ENCODE measurements at places on chromosomes 1 and 21.

DNA sequence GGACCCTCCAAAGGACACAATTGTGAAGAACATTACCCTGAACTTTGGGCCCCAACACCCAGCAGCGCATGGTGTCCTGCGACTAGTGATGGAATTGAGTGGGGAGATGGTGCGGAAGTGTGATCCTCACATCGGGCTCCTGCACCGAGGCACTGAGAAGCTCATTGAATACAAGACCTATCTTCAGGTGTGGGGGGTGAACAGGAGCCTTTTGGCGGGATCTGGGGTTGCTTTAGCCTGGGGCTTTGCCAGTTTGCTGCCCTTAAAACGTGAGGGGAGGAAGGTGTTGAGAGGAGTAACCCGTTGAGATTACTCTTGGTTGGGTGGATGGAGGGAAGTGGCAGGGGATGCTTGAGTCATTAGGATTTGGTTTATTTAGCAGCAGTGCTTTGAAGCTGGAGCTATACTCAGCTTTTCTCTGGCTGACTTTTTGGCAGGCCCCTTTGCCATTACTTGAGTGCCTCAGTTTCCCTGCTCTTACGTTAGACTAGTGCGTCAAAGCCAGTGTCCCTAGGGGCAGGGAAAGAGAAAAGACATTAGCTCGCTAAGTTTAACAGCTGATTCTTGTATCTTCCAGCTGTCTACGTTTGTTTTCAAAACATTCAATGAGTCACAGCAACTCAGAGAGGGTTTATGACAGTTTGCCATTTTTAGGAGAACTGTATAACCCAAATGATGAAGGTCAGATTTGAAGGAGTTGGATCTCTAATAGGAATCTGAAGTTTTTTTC is 4.4 kb downstream of the NDUFS2 start:
- no peak for DNase-seq

- DNase-seq = no peak
Observed at GRCh38 chr1:89657886-89658285, 25.0 kb downstream of the LRRC8C start.

DNA sequence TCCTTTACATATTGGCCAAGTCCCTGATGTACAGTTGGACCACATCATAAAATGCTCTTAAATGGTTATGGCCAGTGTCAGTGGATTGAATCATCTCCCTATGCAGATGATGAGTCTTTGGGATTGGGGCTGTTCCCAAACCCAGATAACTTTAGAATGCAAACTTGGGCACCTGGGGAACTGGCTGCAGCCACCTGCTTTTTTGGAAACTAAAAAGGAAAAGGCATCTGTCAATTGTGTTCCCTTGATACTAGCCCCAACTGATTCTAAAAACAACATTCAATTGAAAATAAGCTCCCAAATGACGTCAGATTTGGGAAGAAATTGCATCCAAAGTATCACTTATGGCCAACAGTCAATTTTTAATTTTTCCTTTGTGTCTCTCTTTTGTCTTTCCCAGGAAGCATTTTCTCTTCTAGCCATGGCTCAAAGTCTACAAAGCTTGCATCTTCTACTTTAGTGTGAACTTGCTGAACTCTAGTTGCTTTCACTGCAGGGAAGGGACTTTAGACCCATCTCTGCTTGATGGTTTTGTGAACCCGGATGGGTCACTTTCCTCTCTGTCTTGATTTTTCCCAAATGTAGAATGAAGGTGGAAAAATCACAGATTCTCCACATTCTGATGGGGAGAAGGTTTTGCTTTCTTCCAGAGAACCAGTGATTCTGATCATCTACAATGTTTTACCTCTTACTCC is 402.3 kb upstream of the USP24 start:
- DNase-seq = no peak

GRCh38 chr1:22100168-22100567 is 42.7 kb downstream of the WNT4 start:
- no peak for DNase-seq

DNA sequence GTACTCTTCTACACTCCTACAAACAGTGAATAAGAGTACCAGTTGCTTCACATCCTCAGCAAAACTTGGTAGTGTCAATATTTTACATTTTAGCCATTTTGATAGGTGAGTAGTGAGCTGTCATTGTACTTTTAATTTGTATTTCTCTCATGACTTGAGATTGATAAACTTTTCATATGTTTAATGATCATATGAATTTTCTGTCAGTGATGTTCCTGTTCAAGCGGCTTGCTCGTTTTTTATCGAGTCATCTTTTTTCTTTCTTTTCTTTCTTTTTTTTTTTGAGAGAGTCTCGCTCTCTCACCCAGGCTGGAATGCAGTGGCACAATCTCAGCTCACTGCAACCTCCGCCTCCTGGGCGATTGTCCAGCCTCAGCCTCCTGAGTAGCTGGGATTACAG is 17.0 kb upstream of the WDTC1 start:
- DNase-seq = no peak

DNA sequence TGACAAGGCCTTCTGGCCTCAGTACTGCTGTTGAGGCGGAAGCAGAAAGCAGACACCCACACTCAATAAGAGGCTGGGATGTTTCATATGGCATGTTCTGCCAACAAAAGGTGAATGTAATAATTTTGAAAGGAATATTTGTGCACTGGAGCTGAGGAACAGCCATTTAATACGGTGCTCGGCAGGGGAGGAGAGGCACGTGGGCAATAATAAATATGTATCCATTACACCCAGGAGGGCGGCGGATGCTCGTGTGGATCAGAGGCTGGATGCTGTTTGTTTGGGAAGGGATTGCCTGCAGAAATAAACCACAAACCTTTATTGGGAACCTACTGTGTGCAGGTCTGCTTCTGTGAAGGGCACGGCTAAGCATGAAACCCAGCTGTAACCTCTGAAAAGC is 92.0 kb downstream of the VWA5B1 start:
- DNase-seq = no peak

GRCh38 chr1:47533793-47534328 is 96.0 kb downstream of the FOXD2 start:
- no peak for DNase-seq

- DNase-seq = peak; percentile 90
Observed at GRCh38 chr1:159924025-159924790, 1.1 kb downstream of the TAGLN2 start.

DNA sequence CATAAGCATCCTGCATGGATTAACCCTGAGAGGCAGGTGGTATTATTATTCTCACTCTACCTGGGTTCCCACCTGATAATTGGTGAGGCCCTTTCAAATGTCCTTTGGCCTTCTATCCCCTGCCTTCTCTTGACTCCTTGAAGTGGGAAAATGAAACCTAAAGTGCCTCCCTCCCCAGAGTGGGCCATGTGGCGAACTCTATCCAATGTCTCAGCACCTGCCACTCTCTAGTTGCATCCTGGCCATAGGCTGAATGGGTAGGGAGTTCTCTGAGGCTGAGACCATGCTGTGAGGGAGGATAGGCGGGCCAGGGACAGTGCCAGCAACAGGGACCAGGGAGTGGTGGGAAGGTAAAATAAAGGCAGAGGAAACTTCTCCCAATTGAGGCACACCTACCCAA is 35.3 kb downstream of the ELF3 start:
- DNase-seq = no peak

DNA sequence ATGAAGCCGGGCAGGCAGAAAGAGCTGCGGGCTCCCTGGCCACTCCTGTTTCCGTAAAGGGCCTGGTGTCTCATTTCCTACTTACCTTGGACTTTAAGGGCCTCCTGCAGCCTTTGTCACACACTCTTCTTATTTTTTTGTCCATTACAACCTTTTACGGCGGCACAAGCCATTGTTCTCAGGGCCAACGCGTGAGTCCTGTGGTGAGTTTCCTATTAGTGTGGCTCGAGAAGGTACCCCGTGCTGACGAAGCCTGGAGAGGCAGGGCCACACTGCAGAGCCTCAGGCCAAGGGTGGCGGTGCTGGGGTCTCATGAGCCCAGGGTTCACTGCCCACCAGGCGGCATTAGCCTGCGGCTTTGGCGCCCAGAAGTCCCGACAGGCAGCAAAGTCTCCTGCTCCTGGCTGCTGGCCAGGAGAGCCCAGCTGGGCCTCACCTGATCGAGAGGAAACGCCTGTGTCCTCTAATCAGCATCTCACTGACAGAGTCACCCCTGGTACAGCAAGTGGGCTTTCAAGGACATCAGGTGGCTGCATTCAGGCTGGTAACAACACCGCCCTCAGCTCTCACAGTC is 62.0 kb downstream of the SIK1 start:
- no peak for DNase-seq

GRCh38 chr1:46528297-46528955 is 23.0 kb downstream of the KNCN start:
- DNase-seq = no peak

GRCh38 chr1:172360511-172360910 is 60.0 kb upstream of the C1orf105 start:
- DNase-seq = peak; percentile 33

- no peak for DNase-seq
Observed at GRCh38 chr1:115873184-115873583, 32.3 kb upstream of the NHLH2 start.

DNA sequence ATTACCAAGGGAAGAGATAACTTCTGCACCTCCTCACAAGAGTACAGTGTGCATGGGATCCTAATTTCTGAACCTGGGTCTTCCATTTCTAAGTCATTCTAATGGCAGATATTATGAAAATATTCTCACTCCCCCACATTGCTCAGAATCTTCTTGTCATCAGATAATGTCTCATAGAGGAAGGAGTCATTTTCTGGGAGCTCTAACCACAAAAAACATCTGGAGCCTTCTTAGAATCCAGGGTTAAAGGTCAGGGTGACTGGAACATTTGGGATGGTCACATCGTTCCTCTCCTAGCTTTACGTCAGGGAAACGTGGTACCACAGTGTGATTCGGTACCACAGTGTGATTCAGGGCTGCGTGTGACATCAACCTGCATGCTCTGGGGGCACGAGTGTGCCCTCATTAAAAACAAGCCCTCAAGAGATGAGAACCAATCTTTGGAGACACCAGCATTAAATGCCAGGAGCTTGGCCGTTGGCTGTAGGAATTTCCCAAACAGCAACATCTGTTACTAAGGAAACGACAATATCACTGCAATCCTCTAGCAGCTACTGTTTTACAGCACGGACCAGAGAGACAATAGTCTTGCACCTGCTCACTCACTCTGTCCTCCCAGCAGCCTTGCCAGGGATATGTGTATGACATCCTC is 179.1 kb downstream of the PSMG1 start:
- DNase-seq = no peak

GRCh38 chr1:206955476-206956451 is 9.5 kb upstream of the PIGR start:
- DNase-seq = no peak

DNA sequence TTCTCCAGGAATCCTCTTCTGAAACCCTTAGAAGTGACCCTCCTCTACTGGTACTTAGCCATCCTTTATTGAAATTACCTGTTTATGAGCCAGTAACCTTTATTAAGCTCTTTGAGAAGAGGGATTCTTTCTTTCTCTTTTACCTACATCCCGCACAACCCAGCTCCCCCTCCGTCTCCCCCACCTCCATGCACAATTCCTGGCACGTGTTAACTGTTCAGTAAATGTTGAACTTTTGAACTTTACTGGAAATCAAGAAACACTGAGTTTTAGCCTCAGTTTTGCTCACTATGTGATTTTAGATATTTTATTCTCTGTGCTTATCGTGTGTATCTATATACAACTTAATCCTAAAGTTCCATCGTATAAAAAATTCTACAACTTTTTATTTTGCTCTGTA is 1.8 kb downstream of the TMED5 start:
- DNase-seq = peak; percentile 7

DNA sequence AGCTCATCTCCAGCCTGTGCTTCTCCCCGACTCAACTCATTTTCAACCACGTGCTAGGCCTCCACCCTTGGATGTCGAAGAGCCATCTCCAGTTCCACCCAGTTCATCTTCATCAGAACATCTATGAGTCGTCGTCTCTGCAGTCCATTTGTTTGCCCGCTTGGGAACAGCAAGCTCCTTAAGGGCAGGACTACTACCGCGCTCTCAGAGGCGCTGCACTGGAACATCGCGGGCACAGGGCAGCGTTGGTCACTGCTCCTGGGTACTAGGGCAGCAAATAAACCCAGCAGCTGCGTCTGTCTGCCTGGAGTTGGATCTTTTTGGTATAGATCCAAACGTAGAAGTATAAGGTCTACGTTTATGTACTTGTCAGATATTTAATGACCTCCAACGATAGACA is 478 bp upstream of the PRDM2 start:
- no peak for DNase-seq

GRCh38 chr21:14690886-14691285 is 144.8 kb upstream of the SAMSN1 start:
- no peak for DNase-seq

GRCh38 chr1:211318576-211319280 is 7.9 kb upstream of the TRAF5 start:
- no peak for DNase-seq

GRCh38 chr1:67137307-67137753 is 2.6 kb upstream of the C1orf141 start:
- no peak for DNase-seq

- no peak for DNase-seq
Observed at GRCh38 chr1:116927049-116927798, 17.5 kb downstream of the PTGFRN start.

GRCh38 chr1:201468501-201468843 is 516 bp downstream of the PHLDA3 start:
- DNase-seq = no peak

DNA sequence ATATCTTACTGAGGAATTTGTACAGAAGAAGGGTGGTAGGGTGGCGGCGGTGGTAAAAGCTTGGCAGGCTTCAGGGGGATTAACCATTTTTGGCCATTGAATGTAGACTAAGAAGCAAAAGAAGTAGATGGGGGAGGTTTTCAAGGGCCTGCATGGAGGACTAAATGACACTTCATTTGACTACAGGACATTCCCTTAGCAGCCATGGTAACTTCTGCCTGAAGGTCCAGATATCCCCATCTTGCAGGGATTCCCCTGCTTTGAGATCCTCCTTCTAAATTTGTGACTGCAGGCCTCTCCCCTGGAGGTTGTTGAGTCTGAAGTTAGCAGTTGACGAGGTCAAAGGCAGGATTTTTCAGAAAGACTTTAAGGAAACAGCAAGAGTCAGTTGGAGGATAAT is 4.8 kb downstream of the VASH2 start:
- no peak for DNase-seq

DNA sequence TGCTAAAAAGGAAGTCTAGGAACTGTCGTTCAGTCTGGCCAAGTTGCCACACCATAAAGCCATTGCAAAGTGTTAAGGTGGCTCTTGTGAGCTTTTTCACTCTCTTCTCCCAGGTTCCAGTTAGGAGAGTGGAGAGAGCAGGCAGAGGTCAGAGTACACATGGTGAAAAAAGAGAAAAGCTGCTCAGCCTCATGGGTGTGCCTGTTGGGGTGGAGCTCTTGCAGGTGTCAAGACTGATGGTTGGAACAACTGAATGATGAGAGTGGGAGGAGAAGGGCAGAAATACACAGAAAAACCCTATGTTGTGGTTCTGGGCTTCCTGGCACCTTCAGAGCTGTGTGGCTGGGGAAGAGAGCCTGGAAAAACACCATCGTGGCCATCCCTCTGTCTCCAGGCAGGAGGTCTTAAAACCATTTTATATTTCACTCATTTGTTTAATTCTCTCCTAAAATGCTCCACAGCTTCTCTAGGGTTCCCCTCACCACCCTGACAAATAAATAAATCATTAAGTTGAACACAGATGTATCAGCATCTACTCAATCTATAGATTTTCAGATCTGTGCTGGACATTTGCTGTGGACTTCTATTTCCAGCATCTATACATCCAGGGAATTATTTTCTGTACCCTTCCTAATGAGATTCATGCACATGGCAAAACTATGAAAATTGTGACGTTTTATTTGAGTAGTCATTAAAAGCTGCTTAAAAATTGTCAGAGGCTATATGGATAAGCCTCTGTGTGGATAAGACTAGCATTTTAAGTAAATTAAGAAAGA is 17.5 kb downstream of the UBASH3A start:
- DNase-seq = no peak

All from mammary epithelial cell (primary cell).